Suppressor macrophage (primary cell): ENCODE measurements at places on chromosomes 1 and 21.
A peak's percentile ranks its signal among the peaks of the same experiment; 100 is the strongest.

GRCh38 chr1:87331365-87332241 lies 2.9 kb downstream of the LMO4 start:
- DNase-seq = peak; percentile 64

GRCh38 chr1:15727424-15727823 lies 8.6 kb upstream of the SLC25A34 start:
- DNase-seq = no peak

DNA sequence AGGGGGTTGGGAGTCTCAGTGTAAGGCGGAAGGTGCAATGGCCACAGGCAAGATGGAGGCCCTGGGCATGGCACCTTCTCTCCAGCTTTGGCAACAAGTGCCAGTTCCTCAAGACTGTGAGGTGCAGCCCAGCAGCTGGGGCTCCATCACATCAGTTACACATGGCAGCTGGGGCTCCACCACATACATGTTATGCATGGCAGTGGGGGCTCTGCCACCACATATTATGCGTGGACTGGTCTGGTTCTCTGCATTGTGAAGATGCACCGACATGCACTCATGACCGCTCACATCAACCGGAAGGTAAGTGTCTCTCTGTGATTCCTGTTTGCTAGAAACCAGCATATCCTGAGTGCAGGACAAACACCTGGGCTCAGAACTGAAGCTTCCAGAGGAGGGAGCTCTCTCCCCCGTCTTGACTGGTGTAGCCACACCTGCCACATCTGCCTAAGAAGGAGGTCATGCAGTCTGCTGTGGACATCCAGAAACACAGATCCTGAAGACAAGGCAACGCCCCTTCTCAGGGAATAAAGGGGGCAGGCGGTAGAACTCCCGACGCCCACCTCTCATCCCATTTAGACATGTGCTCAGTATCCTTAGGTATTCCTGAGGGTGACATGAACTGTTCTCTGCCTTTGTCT lies 104.1 kb upstream of the TMPRSS2 start:
- no peak for DNase-seq

DNA sequence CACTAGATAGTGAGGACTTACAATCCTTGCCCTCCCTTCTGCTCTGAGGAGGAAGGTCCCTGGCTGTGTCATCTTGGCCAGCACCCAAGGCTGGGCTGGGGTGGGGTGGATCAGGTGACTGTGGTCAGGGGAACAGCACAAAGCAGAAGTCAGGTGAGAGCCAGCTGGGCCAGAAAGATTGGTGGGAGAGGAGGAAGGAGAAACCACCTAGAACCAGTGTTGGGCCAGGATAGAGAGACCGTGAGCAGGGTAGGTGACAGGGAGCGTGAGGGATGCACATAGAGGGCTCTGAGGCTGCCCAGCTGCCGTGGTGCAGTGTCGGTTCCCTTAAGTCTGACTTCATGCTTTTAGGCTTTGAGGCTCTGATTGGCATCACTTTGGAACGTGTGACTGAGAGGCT lies 22.7 kb downstream of the NCF2 start:
- peak; percentile 71 for DNase-seq

DNA sequence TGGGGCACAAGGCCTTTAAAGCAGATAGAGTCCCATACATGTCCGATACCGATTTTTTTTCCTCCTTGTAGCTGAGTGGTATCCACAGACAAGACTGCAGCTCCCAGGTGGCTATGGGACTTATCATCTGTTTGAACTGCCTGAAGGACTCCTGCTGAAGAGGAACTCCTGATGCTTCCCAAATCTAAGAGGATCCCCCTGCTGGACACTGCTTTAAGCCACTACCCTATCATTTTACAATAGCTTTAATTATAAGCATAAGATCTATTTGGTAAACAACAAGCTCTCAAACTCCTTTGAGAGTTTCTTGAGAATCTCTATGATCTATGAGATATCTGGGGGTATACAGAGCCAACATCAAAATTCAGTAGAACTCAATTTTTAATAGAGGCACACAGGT lies 11.7 kb downstream of the NDC1 start:
- peak; percentile 9 for DNase-seq

DNA sequence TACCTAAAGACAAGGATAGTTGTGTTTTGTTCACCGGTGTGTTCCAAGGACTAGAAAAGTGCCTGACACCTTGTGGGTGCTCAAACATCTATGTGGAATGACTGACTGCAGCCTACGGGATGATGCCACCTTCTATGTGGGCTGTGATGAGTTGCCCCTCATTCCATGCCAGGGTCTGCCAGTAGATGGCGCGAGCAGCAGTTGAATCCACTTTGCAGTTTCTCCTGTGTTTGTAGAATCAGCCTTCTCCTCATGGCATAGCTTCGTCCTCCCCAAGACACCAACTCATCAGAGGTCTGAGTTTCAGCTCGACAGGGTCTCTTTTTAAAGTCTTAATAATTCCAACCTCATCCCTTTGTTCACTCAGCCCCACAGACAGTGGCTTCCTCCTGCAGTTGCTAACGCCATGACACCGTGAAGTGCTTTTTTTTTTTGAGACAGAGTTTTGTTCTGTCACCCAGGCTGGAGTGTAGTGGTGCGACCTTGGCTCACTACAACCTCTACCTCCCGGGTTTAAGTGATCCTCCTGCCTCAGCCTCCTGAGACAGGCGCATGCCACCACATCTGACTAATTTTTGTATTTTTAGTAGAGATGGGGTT lies 133.7 kb downstream of the CAPN8 start:
- DNase-seq = peak; percentile 75
